GM13977 (cell line): ENCODE measurements at places on chromosomes 3 and 15.

DNA sequence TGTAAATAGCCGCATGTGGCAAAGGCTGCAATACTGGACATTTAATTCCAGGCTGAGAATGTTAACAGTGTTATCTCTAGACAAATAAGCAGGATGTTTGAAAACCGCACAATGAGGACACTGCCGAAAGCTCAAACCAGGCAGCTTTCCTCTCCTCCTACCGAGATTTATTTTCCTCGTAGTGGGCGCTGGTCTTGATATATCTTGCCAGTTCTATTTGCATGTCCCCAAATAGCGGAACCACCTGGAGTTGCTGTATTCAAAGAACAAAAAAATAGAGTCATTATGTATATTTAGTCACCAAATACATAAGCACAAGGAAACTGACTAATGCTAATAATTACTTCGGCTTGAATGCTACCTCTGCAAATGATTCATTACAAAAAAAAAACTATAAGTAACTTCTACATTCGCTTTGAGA lies 46.5 kb downstream of the CYFIP1 start:
- DNase-seq = no peak

DNA sequence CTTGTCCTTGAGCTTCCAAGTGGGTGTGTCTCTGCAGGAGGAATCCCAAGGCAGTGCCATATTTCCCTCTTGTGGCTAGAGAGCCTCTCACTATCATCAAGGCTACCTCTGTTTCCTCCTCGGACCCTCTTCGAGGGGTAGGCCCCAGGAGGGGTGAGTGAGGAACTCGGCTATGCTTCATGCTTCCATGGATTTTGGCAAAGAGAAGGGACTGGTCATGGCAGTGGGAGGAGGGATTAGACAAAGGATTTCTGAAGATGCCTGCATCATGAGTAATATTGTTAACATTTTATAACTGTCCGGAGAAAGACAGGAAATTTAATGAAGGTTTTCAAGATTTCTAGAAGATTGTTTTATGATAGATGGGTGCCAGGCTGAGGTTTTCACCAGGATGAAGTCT lies 241.5 kb downstream of the CLSTN2 start:
- no peak for DNase-seq

DNA sequence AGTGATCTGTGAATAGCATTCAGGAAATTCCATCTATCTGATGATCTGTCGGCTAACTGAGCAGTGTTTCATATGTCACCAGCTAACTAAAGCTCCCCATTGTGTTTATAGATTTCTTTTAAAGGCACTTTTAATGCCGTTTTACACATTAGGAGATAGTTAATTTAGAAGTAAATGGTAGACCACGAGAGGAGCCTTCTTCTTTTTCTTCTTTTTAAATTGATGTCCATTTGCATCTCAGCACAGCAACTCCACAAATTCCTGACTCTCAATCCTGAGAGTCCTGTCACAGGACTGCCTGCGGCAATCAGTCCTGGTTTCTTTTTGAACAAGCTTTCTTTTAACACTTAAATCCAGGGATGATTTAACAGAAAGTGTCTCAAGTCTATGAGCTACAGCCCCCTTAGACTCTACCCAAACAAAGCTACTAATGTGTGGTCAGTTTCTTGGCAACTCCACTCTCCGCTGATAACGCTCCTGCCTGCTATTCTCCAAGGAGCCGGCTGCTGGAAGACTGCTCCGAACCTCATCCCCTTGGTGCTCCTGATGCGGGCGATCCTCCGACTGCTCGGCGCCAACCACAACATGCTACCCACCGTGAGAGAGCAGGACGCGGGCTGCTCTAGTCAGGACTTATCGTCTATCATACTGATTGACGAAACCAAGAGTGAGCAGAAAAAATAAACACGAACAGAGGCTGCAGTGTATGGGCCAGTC lies 421.4 kb downstream of the MECOM start:
- no peak for DNase-seq

DNA sequence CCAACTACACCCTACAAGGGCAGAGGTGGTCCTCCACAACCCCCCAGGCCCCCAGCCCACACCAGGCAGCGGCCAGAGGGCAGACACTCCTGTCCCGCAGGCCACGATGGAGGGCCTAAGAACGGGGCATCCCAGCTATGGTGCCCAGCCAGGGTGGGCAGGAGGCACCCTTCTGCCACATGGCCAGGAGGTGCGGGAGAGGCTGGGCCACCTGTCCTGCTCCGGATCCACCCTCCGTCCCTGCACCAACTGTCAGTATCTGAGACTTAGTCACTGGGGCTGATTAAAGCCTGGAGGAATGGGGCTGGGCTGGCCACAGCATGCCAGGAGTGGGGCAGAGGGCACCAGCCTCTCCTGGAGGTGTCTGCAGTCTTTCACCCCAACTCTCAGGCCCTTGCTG lies 37.9 kb downstream of the TNK2 start:
- DNase-seq = no peak

DNA sequence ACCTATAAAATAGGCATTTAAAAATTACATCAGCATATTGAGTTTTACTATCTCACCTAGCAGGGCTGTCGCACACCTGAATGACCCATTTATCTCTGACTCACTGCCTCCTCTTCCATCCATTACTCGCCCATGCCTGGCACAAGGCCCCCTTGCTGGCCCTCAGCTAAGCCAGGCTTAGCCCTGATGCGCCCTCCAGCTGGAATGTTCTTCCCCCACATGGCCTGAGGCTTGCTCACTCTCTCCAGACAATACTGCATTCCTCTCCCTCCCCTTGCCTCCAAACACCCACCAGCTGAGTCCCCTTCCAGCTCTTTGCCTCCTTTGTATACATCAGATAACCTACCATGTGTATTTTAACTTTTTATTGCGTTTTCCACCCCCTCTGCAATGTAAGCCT lies 7.2 kb downstream of the SH3BP5 start:
- no peak for DNase-seq

GRCh38 chr15:101178931-101179330 lies 72.9 kb downstream of the CHSY1 start:
- DNase-seq = no peak

GRCh38 chr3:41507336-41508062 lies 308.2 kb downstream of the CTNNB1 start:
- DNase-seq = no peak

- no peak for DNase-seq
These were observed 1033.9 kb upstream of the NR2F2 start for GRCh38 chr15:95296643-95297042.

- DNase-seq = no peak
These were observed 7.4 kb upstream of the CCDC33 start for GRCh38 chr15:74228723-74229081.

- no peak for DNase-seq
These were observed 19.1 kb upstream of the PCOLCE2 start for GRCh38 chr3:142907996-142908395.

DNA sequence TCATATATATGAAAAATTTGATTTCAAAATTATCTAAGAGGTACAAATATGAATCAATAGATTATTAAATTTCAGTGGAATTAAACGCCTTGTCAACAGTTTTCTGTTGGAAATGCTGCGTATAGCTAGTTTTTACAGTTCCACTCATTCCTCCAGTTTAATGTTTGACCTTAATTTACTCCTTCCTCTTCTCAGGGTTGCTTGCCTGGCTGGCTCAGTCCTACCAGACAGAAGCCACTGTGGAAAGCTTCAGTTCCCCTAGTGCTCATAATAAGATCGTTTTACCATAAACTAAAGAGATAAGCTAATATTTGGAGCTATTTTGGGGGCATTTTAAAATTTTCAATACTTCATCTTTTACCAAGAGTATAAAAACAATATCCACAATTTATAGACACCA lies 22.8 kb downstream of the EMC7 start:
- no peak for DNase-seq

GRCh38 chr3:142180761-142181362 lies 31.5 kb upstream of the TFDP2 start:
- peak; percentile 14 for DNase-seq

DNA sequence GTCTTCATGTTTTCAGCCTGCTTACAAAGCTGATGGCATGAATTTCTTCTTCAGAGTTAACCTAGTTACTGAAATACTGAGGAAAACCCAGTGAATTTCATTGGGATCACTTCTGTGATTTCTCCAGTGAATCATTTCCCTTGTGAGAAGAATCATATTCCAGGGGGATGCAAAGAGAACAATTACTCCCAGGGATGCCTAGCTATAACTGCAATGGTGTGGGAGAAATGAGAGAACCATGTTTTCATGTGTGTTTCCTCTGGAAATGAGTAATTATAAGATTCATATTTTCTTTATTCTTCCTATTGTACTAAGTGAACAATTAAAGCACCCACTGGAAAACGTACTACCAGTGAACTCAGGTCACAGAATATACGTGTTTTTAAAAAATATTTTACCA lies 485.4 kb downstream of the GRM7 start:
- no peak for DNase-seq

DNA sequence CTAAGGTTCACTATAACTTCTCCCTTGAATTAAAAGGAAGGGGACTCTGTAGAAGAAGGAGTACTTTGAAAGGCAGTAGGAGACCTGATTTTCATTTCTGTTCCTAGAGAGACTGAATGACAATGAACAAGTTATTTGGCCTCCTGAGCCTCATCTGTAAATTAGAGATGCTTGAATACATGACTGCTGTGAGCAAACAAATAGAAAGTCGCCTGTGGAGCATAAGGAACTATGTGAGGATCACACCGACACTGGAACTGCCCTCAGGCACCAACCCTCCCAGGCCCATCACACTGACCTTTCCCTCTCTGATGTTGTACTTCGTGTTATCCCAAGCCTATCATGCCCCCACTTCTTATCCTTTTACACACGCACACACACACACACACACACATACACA lies 48.6 kb downstream of the IMPG2 start:
- no peak for DNase-seq

- no peak for DNase-seq
These were observed 89.4 kb downstream of the FOXB1 start for GRCh38 chr15:60093273-60094067.

GRCh38 chr3:71681224-71681668 lies 44.0 kb downstream of the EIF4E3 start:
- DNase-seq = peak; percentile 23

DNA sequence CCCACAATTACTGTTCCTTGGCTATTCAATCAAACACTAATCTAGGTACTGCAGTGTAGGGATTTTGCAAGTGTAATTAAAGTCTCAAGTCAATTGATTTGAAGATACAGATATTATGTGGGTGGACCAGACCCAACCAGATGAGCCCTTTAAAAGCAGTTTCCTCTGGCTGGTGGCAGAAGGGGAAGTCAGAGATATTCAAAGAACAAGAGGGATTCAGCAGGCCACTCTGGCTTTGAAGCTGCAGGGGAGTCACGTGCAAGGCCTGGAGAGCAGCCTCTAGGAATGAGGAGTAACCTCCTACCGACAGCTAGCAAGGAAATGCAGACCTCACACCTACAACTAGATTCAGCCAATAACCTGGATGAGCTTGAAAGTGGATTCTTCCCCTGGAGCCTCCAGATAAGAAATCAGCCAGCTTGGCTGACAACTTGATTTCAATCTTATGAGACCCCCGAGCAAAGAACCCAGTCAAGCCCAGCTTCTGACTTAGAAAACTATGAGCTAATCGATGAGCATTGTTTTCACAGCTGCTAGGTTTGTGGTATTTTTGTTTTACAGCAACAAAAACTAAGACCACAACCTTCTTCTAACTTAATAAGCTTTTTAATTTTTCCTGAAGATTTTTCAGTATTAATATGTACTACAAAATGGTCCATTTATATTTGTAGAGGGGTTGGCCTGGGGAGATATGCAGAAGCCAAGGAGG lies 13.4 kb downstream of the HACD2 start:
- DNase-seq = no peak

GRCh38 chr3:120791010-120791409 lies 48.5 kb downstream of the GTF2E1 start:
- no peak for DNase-seq

- peak; percentile 18 for DNase-seq
These were observed 596.7 kb downstream of the FGF12 start for GRCh38 chr3:192130534-192131132.

DNA sequence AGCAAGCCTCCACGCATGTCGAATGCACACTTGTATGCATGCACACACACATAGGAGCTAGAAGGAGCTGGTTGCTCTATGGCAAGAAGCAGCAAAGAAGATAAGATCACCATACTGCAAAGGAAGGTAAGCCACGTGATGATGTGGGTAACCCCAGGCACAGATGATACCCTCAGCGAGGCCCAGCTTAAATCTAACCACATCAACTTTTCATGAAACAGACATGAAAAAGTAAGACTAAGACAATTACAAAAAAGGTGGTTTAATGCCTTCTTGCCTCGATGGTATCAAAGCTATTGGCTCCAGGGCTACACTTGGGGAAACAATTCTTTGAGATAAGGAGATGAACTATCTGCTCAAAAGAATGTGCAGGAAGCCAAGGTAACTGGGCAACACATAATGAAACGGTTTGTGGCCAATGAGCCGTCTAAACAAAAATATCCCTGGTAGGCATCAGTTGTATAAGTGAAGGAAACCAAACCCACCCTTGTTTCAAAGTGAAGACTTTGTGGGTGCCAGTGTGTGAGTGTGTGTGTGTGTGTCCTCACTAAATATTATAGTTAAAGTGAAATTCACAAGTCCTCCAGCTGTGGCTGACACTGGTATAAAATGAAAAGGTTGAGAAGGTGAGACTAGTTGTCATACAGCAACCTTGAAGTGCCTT lies 365.7 kb upstream of the ICE2 start:
- DNase-seq = no peak

- no peak for DNase-seq
These were observed 40.5 kb downstream of the ARMC8 start for GRCh38 chr3:138227650-138228049.

DNA sequence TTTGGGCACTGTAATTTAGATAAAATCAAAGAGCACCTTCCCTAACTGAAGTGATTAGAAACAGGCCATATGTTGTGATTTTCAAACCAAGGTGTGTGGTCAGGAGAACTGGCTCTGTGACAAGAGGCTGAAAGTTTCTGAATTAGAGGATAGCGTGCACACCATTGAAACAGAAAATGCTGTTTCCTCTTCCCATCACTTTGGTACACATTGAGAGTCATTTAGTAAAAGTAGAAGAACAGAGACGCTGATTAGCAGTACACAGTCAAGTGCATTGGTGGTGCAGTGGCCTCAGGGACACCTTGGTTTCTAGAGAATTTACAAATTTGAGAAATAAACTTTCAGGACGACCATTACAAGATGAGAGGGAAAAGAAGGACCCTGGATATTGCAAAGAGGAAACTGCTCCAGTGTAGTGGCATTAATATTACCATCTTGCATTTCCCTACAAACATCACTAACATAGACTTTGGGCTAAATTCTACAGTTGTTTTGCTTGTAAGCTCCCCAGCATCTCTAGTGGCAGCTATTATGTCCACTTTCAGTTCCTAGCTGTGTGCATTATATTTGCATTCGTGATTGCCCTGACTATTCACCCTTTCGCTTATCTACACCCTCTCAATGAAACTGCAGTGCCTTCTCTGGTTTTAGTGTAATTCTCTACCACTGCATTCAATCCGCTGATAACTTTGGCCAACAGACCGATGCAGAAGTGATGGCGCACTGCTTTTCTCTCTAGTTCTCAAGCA lies 728.1 kb upstream of the GRM7 start:
- no peak for DNase-seq

GRCh38 chr3:9808345-9809037 lies 1.6 kb upstream of the TTLL3 start:
- peak; percentile 57 for DNase-seq

GRCh38 chr3:141146979-141147470 lies 84.6 kb upstream of the PXYLP1 start:
- no peak for DNase-seq
